ENCODE measurements at places on chromosomes 6 and 20. TPM values are rescaled to one million over a fixed set of nuclear protein-coding genes. Genes with fewer than 3 reads are reported as not detected.

The HS3ST5 gene
- total RNA-seq = not detected

The PRND gene
- under 0.01 TPM for total RNA-seq

The NFATC2 gene
- 2.4 TPM for total RNA-seq

The RAB32 gene
- 74.3 TPM for total RNA-seq

The KCNK16 gene
- total RNA-seq = not detected

The PNLDC1 gene
- total RNA-seq = not detected

The PSORS1C1 gene
- 6.7 TPM for total RNA-seq

The VSTM2L gene
- total RNA-seq = under 0.01 TPM

The NKX2-4 gene
- not detected for total RNA-seq

Data from lung microvascular endothelial cell (primary cell).